ENCODE measurements at places on chromosomes 5 and 9.

GRCh38 chr9:92292338-92293074 lies 991 bp downstream of the IARS1 start:
- peak overlapping the region; percentile 100 for H3K27ac ChIP-seq
- no peak for DNase-seq
- peak overlapping the region; percentile 98 for H3K4me3 ChIP-seq

GRCh38 chr5:132767150-132767549 lies 9.9 kb downstream of the SEPTIN8 start:
- no peak overlapping the region for H3K4me3 ChIP-seq
- peaks cover 19% of the 10 kb centered on the region for H3K36me3 ChIP-seq
- H3K27me3 ChIP-seq: no peaks in the 10 kb centered on the region

GRCh38 chr9:101652601-101653175 lies 57.9 kb upstream of the PPP3R2 start:
- H3K27me3 ChIP-seq: peaks cover 4% of the 10 kb centered on the region
- H3K27ac ChIP-seq: no peak overlapping the region
- H3K36me3 ChIP-seq: no peaks in the 10 kb centered on the region
- H3K4me3 ChIP-seq: no peak overlapping the region
- no peak for DNase-seq

GRCh38 chr9:113475031-113475430 lies 11.5 kb downstream of the RGS3 start:
- no peak for DNase-seq
- H3K4me3 ChIP-seq: no peak overlapping the region
- peaks cover 8% of the 10 kb centered on the region for H3K4me1 ChIP-seq
- H3K27ac ChIP-seq: no peak overlapping the region
- H3K36me3 ChIP-seq: no peaks in the 10 kb centered on the region

- no peak overlapping the region for H3K27ac ChIP-seq
- no peak overlapping the region for H3K4me3 ChIP-seq
- peaks cover 6% of the 10 kb centered on the region for H3K36me3 ChIP-seq
Observed at GRCh38 chr5:132303589-132303988, 9.4 kb downstream of the SLC22A4 start.

DNA sequence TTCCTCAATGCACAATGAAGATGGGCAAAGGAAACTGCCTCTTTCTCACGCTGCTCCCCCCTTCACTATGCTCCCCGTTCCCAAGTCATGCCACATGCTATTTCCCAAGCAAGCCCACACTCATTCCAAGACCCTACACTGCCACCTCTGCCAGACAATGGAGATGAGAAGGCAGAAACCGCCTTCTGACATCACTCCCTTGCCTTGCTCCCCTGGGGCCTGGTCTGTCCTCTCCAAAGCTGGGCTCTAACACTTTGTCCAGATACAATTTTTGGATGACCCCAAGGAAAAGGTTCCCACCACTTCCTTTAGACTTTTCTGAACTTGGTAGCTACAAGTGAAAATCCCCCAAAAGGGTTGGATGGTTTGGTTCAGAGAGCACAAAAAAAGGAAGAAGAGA lies 7.2 kb upstream of the ADRA1B start:
- H3K4me3 ChIP-seq: no peak overlapping the region
- no peaks in the 10 kb centered on the region for H3K27me3 ChIP-seq
- peaks cover 51% of the 10 kb centered on the region for H3K4me1 ChIP-seq
- H3K27ac ChIP-seq: no peak overlapping the region
- no peaks in the 10 kb centered on the region for H3K36me3 ChIP-seq
- no peak for DNase-seq

DNA sequence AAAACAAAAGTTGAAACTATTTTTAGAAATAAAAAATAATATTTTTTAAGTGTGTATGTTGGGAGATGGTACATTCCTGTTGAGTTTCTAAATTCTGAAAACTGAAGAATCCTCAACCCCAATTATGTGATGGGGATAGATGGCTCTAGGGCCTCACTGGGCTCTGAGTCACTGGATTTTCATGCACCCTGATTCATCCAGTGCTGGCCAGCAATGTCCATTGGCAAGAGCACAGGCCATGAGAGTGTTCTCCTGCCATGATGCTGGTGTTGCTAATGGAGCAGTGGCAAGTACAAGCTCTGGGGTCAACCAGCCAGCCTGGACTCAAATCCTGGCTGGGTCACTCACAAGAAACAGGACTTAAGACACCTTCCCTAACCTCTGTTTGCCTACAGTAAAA lies 23.3 kb downstream of the SMIM23 start:
- H3K4me3 ChIP-seq: no peak overlapping the region
- no peak for DNase-seq
- H3K27me3 ChIP-seq: peaks cover 37% of the 10 kb centered on the region

- H3K4me3 ChIP-seq: no peak overlapping the region
- DNase-seq: no peak
- peaks cover under 1% of the 10 kb centered on the region for H3K36me3 ChIP-seq
- H3K27ac ChIP-seq: no peak overlapping the region
Observed at GRCh38 chr9:107894572-107895261, 405.1 kb upstream of the KLF4 start.

GRCh38 chr5:135435467-135436330 lies 11.4 kb downstream of the DCANP1 start:
- H3K36me3 ChIP-seq: no peaks in the 10 kb centered on the region
- H3K4me1 ChIP-seq: peaks cover 13% of the 10 kb centered on the region
- no peak overlapping the region for H3K27ac ChIP-seq
- H3K27me3 ChIP-seq: no peaks in the 10 kb centered on the region

GRCh38 chr5:139797335-139797734 lies 1.7 kb downstream of the PSD2 start:
- H3K4me3 ChIP-seq: no peak overlapping the region
- H3K27ac ChIP-seq: no peak overlapping the region
- peaks cover 75% of the 10 kb centered on the region for H3K27me3 ChIP-seq
- peaks cover 8% of the 10 kb centered on the region for H3K4me1 ChIP-seq

DNA sequence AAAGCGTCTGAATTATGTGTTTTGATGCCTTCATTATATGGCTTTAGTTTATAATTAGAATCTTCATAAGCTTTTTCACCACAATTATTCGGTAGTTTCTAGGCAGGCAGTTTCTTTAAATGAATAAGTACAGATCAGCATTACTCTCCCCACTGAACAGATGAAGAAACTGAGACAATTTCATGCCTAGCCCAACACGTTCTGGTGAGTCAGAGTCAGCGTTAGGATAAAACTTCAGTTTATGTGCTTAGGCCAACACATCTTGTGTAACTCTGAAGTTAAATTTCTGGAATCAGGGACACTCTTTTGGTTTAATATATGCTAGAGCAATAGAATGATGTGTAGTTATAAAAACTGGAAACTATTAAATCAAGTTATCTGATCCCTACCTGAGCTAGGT lies 186.7 kb upstream of the ELL2 start:
- peaks cover 34% of the 10 kb centered on the region for H3K4me1 ChIP-seq
- H3K27ac ChIP-seq: no peak overlapping the region
- H3K27me3 ChIP-seq: no peaks in the 10 kb centered on the region
- no peak for DNase-seq
- H3K4me3 ChIP-seq: no peak overlapping the region

DNA sequence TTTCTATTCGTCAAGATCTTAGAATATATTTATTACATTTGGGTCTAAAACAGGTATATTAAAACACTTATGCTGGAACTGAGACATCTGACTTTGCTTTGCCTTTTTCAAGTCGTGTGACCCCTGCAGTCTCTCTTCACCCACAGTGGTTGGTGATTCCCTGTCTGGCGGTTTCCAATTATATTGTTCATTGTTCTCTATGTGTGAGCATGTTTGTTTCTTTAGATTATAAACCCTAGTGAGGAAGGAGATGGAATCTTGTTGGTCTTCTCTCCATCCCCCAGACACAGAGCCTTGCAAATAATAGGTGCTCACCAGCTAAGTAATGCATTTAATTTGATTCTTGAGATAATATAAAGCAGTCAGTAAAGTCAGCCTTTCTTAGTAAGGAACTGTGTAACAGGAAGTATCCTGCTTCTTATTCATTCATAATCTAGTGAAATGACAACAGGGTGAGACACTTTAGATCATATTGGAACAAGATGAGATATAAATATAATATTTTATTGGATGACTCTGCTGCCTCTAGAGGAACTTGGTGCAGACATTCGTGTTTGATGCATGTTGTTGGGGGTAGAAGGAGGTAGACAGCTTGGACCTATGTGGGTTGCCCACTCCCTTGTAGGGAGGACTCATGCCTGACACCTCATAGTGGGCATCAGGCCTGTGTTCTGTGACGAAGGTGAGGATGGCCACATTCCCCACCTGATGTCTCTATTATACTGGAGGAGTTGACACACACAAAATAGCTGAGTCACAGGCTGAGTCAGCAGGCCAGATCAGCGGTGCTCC lies 88.1 kb downstream of the FGF1 start:
- H3K36me3 ChIP-seq: peaks cover 3% of the 10 kb centered on the region
- H3K27me3 ChIP-seq: no peaks in the 10 kb centered on the region
- H3K4me1 ChIP-seq: peaks cover 40% of the 10 kb centered on the region
- H3K4me3 ChIP-seq: no peak overlapping the region
- H3K27ac ChIP-seq: no peak overlapping the region
- no peak for DNase-seq

- DNase-seq: no peak
- H3K4me3 ChIP-seq: no peak overlapping the region
- H3K27me3 ChIP-seq: no peaks in the 10 kb centered on the region
Observed at GRCh38 chr5:93151896-93152295, 429.1 kb downstream of the NR2F1-AS1 start.

DNA sequence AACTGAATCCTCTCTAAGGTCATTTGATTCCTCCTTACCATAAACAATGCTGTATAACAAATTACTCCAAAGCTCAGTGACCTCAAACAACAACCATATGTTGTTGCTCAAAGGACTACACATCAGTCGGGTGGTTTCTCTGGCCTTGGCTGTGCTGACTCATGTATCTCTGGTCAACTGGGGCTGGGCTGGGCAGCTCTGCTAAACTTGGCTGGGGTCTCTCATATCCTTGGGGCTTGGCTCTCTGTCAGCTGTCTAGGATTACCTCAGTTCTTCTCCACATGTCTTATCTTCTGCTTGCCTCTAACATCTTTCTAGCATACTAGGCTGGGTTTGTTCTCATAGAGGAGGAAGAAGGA lies 86.4 kb downstream of the GALNT10 start:
- peaks cover 59% of the 10 kb centered on the region for H3K4me1 ChIP-seq
- H3K4me3 ChIP-seq: no peak overlapping the region
- no peaks in the 10 kb centered on the region for H3K27me3 ChIP-seq
- no peak for DNase-seq
- peak overlapping the region; percentile 67 for H3K27ac ChIP-seq

DNA sequence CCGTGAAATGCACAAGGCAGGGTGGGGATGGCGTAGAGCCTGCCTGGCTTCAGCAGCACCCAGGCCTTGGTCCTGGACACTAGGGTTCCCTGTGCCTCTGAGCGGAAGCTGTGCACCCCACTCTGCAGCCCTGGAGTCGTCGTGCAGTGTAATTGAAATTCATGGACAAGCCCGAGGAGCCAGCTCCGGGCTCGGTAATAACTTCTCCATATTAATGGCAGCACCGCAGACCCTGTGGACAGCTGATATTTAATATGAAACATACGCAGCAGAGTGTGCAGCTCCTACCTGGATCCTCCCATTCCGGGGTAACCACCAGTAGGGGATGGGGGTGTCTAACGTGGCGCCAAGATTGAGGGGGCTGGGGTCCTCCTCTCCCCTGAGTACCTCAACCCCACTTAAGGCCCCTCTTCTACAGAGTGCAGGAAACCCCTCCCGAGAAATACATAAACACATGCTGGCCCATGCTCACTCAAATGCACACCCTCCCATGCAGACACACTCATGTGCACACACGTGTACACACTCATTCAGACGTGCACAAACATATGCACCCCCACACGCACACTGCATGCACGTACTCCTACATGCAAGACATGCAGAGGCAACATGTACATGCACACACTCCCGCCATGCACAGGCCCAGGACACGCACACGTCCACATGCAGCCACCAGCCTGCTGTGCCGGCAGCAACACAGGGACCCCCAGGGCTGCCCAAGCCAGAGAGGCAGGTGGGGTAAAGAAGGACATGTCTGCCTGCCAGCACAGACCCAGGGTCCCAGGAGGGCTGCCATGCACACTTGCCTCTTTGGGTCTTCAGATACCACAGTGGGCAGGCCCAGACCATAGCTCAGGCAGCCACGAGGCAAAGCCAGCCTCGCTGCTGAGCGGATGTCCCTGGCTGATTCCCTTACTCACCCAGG lies 8.1 kb downstream of the ADAMTS2 start:
- H3K4me1 ChIP-seq: peaks cover 4% of the 10 kb centered on the region
- H3K27ac ChIP-seq: no peak overlapping the region
- H3K27me3 ChIP-seq: peaks cover 9% of the 10 kb centered on the region
- H3K36me3 ChIP-seq: peaks cover 3% of the 10 kb centered on the region
- peak; percentile 85 for DNase-seq

DNA sequence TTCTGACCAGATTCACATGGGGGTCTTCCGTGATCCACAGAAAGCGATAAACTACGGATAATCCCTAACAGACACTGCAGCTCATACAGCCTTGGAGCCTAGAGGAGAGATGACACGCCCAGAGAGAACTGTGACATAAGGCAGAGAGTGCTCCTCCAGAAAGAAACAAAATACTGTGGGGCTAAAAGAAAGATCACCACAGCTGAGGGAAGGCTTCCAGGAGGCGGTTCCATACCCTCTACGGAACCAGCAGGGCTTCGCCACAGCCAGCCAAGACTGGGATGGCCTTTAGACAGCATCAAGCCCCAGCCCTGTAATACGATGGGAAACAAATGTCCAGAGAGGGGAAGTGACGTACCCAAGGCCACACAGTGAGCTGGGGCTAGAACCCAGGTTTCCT lies 19.3 kb downstream of the GPX3 start:
- H3K4me3 ChIP-seq: no peak overlapping the region
- H3K27me3 ChIP-seq: no peaks in the 10 kb centered on the region
- H3K4me1 ChIP-seq: peaks cover 27% of the 10 kb centered on the region
- no peak overlapping the region for H3K27ac ChIP-seq
- peaks cover 37% of the 10 kb centered on the region for H3K36me3 ChIP-seq

GRCh38 chr5:137281201-137281600 lies 217.9 kb downstream of the SPOCK1 start:
- peaks cover 8% of the 10 kb centered on the region for H3K4me1 ChIP-seq
- DNase-seq: no peak
- H3K27ac ChIP-seq: no peak overlapping the region
- H3K27me3 ChIP-seq: no peaks in the 10 kb centered on the region
- no peak overlapping the region for H3K4me3 ChIP-seq

- H3K27me3 ChIP-seq: no peaks in the 10 kb centered on the region
- H3K4me1 ChIP-seq: peaks cover 25% of the 10 kb centered on the region
- H3K27ac ChIP-seq: no peak overlapping the region
- H3K4me3 ChIP-seq: no peak overlapping the region
- H3K36me3 ChIP-seq: no peaks in the 10 kb centered on the region
Observed at GRCh38 chr9:7370381-7370780, 429.2 kb downstream of the DMAC1 start.

DNA sequence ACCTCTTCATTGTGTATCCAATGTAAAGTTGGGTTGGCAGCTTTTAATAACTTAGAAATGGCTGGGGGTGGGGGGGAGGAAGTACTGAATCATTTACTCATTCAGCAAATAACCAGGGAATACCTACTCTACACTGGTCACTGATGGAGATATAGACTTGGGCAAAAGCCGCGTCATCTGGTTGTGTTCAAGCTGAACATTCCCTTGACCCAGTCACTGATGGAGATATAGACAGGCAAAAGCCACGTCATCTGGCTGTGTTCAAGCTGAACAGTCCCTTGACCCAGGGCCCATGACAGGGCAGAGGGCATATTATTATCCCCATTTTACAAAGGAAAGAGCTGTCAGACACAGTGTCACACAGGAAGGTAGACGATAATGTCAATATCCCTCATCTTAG lies 32.6 kb downstream of the FOXI1 start:
- DNase-seq: no peak
- no peak overlapping the region for H3K4me3 ChIP-seq
- no peak overlapping the region for H3K27ac ChIP-seq
- no peaks in the 10 kb centered on the region for H3K27me3 ChIP-seq
- no peaks in the 10 kb centered on the region for H3K36me3 ChIP-seq

Data from chondrocyte (in vitro differentiated cells).